Neuronal stem cell (in vitro differentiated cells): ENCODE measurements at places on chromosomes 6 and 20.

DNA sequence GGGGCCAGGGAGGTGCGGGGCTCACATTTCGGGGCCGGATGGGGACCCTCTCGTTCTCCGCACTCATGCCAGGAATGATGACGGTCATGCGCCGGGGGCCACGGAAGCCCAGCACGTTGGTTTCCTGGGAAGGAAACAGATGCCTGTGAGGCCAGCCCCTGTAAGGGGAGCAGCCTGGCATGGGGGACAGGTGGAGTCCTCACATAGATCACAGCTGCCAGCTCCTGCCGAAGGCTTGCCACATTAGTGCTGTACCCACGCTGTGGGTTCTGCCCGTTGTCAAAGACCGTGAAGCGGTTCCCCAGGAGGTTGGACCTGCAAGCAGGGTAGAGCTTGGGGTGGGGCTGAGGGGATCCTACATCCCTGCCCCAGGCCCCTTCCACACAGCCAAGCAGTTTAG, 6.7 kb upstream of the TEAD3 start:
- no peak for DNase-seq

DNA sequence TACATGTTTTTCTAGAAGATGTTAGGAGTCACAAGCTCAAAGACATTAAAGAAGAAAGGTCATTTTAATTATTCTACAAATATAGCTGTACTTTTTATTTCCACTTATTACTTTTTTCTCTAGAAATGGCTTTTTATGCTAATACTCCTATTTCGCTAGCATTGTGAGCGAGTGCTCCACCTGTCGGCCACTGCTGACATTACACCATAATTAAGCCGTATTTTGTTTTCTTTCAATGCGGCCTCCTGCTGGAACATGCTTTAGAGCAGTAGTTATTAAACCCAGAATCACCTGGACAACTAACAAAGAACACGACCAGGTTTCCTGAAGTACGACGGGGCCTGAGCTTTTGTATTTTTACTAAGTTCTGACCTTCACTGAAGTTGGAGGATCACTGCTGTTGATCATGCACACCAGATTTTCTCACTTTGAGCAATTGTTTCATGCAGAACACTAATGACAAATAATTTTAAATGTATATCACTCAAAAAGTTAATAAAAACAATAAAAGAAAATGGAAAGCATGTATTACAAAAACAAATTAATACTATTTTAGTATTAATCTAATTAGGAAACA, 74.1 kb upstream of the PAK5 start:
- DNase-seq: peak; percentile 12

GRCh38 chr20:40331249-40331648, 357.8 kb downstream of the MAFB start:
- no peak for DNase-seq

GRCh38 chr6:162360901-162361567, 366.5 kb downstream of the PRKN start:
- DNase-seq: no peak

DNA sequence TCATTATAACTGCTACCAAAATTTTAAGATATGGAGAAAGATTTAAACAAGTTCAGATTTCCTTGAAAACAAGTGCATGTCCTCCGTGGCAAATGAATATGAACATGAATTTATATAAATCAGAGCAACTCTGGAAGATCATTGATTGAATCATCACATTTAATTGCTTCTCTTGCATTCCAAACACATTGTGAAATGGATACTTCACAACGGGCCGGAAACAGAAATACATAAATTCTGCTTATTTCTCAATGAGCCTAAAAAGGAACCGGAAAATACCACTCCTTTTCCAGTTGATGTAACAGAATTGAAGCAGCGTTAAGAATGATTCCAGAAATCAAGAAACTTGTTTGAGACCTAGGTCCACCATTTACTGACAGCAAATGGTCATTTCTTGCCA, 134.6 kb upstream of the BTN3A2 start:
- DNase-seq: no peak

DNA sequence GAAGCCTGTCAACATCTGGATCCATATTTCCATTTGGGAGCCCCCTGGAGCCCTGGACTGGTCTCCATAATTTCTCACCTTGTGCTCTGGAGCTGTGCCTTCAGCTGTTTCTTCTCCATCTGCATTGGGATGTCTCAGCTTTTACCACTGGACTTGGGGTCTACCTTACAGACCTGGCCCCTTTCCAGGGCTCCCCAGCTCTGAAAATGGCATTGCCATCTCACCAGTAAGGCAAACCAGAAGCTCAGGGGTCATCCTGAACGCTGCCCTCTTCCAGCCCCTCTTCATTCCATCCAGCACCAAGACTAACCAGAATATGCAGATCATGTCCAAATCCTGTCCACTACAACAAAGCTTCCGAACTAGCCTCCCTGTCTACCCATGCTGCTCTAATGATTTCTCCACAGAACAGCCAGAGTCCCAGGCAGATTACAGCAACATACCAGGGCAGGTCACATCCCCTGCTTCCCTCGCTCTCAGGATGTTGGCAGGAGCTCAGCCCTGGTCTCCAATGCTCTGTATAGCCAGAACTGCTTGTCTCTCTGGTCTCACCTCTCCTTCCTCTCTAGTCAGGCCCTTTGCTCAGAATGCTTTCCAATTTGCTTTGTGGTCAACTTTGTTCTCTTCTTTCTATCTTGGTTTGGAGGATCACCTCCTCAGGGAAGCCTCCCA, 17.7 kb upstream of the NNAT start:
- DNase-seq: no peak

- DNase-seq: peak; percentile 42
Observed at GRCh38 chr20:57654363-57654997, 34.3 kb upstream of the ZBP1 start.

DNA sequence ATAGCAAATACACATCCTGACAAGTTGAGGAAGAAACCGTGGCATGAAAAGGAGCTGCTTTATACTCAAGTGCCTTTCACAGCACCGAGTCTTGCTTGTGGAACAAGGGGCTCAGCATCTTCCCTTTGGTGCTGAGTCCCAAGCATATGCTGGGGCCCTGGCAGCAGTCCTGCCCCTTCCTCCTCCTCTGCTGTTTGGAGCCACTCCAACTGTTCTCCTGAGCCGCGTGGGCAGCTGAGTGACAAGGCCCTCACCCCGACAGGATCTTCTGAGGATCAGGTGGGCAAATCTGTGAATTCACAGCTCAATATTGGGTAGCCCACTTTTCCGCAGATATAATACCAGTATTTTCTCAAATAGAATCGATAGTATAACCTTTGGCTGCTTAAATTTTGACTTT, 24.7 kb downstream of the DACT2 start:
- no peak for DNase-seq

- no peak for DNase-seq
Observed at GRCh38 chr20:10315138-10315537, 96.5 kb downstream of the SNAP25 start.

DNA sequence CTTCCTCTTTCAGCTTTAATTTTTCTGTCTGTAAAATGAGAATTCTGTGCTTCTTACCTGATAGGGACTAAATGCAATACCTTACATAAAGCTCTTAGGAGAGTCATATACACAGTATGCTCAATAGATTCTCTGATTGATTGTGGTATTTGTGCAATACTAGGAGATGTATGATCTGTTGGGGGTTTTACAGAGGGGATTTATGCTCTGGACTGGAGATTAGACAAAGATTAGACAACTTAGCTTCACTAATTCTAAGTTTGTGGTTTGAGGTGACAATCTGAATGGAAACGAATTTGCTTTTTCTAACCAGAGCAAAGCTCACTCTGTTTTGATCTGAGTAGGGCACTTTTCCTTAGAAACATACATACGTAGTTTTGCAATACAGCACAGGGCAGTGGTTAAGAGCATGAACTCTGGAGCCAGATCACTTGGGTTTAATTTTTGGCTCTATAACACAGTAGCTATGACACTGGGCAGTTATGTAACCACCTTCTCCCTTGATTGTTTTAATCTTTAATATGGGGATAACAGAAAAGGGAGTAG, 126.2 kb downstream of the RNF144B start:
- no peak for DNase-seq

GRCh38 chr20:12241065-12241464, 323.4 kb downstream of the BTBD3 start:
- DNase-seq: no peak

GRCh38 chr6:34246563-34247391, 2.0 kb downstream of the SMIM29 start:
- no peak for DNase-seq

- DNase-seq: no peak
Observed at GRCh38 chr6:13488896-13489237, 1.5 kb upstream of the GFOD1 start.

- no peak for DNase-seq
Observed at GRCh38 chr6:84554706-84555105, 209.7 kb downstream of the TBX18 start.

- DNase-seq: no peak
Observed at GRCh38 chr20:17014217-17014616, 212.6 kb upstream of the PCSK2 start.

- DNase-seq: no peak
Observed at GRCh38 chr20:21981597-21982344, 276.3 kb downstream of the PAX1 start.

- DNase-seq: no peak
Observed at GRCh38 chr6:154894902-154895301, 100.2 kb upstream of the TIAM2 start.

DNA sequence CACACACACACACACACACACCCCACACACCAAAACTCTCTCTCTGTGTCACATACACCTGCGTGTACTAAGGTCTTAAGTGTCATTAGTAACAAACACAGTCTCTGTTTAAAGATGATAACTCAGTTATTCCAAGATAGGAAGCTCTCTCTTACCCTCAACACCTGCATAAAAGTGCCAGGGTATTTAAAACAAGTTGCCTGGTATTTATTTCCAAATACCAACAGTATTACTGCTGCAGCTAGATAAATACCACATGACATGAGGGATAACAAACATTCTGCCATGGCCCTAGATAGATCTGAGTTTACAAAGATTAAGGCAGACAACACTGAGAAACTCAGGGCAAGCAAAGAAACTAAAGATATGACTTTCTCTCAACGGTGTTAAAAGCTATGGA, 118.5 kb downstream of the SIM1 start:
- no peak for DNase-seq

DNA sequence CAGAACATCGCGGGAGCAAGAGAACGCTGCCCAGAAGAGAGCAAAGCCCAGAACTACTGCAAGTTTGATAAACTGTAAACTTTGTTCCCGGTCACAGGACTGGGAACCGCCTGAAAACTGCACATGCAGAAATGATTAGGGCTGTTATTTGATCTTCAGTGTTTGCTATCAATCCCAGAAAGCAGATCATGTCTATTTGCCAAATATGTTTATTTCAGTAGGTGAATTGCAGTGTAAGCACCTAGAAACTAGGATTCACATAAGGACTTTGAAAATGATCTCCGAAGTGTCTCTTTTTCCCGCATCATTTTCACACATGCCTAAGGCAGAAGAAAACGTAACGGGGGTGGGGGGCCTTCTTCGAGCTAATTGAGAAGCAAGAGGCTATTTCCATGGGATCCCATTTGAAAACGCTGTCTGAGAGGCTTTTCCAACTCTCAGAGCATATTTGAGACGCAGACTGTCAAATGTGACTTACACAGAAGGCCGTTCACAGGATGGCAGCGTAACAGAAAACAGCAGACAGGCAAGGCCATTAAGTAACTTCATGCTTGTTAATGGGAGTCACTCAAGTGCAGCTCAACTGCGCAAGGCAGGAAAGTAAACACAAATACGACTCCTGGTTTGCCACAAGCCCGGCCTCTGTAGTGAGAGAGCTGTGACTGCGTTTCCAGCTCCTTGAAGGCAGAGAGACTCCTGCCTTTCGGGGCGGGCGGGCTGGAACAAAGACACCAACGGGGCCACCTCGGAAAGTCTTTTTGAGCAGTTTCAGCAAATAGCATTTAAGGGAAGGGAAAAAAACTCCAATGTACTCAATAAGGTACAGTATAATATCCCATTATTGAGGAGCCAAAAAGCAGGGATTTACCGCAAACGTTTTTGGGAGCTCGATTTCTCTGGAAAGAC, 144.7 kb upstream of the ZNF217 start:
- no peak for DNase-seq
